ENCODE measurements at places on chromosomes 3 and 15.
A peak's percentile ranks its signal among the peaks of the same experiment; 100 is the strongest.

- DNase-seq = no peak
Measured at GRCh38 chr3:178584722-178585380, 48.6 kb downstream of the KCNMB2 start.

DNA sequence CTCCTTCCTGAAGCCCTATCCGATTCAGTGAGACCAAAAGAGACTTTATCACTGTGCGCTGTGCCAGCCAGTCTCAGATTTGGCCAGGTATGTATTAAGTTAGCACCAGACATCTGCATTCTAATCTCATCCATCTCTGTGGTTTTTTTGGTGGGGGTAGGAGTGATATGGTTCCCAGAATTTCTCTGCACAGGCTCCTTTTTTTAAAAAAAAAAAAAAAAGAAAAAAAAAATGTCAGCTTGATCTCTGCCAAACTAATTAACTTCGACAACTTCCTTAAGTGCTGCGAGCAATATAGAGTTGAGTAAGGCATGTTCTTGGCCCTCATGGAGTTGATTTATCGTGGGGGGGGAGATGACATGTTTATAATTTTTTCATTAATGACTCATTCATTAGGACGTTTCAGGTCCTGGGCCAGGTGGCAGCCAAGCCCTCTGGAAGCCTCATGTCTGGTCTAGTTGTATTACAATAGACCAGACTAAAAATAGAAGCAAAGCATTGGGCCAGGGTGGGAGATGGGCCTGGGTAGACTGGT, 12.9 kb downstream of the SLCO3A1 start:
- no peak for DNase-seq

GRCh38 chr15:52382647-52383046, 87.0 kb upstream of the MYO5C start:
- no peak for DNase-seq

DNA sequence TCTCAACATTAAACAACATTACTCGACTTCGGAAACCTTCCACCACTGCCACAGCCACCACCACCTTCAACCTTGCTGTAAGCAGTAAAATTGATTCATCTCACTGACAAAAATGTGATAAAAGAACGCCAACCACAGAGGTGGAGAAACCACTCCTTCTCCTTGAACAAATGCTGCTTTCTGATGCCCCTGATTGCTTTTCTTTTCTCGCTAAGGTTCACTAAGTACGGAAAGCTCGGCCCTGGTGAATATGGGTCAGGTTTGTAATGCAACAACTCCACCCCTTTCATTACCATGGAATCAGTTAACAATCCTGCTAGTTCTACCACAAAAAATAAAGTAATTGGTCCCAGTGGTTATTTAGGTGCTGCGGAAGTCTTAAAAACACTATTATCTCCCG, 44.9 kb downstream of the MEIS2 start:
- no peak for DNase-seq

- DNase-seq = peak; percentile 31
Measured at GRCh38 chr15:60477916-60478565, 901 bp downstream of the ICE2 start.

- DNase-seq = no peak
Measured at GRCh38 chr3:7144697-7145308, 283.9 kb downstream of the GRM7 start.

- no peak for DNase-seq
Measured at GRCh38 chr3:169260296-169260695, 403.2 kb downstream of the MECOM start.

DNA sequence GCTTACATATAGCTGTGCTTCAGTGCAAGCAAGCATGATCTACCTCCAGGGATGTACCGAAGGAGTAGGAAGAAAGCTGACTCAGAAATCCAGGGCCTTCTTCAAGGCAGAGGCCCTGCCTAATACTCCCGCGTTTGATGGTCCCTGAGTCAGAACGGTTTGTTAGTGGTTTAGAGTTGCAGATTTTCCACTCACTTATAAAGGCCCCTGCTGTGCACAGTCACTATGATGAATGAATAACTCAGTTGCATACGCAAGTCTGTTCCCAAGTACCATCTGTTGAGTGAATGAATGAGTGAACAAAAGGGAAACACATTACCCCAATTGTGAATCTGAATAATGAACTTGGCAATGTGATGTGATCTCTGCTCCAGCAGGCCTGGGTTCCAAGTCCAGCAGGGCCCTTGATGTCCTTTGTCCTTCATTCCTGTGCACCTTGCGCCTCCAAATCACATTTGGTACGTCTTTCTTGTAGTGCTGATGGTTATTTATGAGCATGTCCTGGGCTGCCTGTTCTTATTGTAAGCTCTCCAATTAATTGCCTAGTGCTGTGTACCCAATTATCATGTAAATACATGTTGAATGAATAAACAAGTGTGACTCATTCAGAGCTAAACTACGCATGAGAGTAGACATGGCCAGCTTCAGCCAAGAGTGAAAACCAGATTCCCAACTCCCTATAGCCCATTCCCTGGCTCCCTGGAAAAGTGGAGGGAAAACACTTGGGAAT, 85.3 kb upstream of the LIMD1 start:
- DNase-seq = no peak

DNA sequence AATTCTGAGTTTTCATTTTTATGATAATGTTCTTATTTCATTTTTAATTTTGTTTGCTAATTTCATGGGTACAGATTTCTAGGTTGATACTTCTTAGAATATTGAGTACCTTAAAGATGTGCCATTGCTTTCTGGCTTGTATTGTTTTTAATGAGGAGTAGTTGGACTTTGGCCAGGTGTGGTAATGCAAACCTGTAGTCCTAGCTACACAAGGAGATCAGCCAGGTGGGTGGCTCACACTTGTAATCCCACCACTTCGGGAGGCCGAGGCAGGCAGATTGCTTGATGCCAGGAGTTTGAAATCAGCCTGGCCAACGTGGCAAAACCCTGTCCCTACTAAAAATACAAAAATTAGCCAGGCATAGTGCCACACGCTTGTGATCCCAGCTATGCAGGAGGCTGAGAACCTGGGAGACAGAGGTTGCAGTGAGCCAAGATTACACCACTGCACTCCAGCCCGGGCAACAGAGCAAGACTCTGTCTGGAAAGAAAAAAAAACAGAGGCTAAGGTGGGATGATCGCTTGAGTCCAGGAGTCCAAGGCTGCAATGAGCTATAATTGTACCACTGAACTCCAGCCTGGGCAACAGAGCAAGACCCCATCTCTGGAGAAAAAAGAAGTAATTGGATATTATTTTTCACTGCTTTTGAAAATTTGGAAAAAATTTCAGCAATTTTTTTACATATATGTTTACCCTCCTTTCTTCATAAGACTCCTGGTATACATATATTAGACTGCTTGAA, 198.0 kb downstream of the ALCAM start:
- no peak for DNase-seq

- DNase-seq = no peak
Measured at GRCh38 chr3:33385423-33385822, 54.8 kb downstream of the UBP1 start.

- no peak for DNase-seq
Measured at GRCh38 chr3:14649466-14649865, 2.1 kb upstream of the CCDC174 start.

GRCh38 chr3:36393563-36393962, 13.3 kb downstream of the STAC start:
- DNase-seq = no peak

- peak; percentile 84 for DNase-seq
Measured at GRCh38 chr15:64905119-64905831, 6.4 kb upstream of the ANKDD1A start.

GRCh38 chr3:186307594-186308221, 54.3 kb downstream of the DGKG start:
- no peak for DNase-seq

GRCh38 chr3:58743296-58743695, 76.7 kb upstream of the FAM3D start:
- no peak for DNase-seq

GRCh38 chr15:58777107-58777506, 6.0 kb downstream of the MINDY2 start:
- no peak for DNase-seq

Measured in kidney (tissue), 22 donors.